Neuronal stem cell (in vitro differentiated cells): ENCODE measurements at places on chromosomes 1 and 21.

- no peak for DNase-seq
Observed at GRCh38 chr1:29642519-29642918, 406.2 kb downstream of the PTPRU start.

DNA sequence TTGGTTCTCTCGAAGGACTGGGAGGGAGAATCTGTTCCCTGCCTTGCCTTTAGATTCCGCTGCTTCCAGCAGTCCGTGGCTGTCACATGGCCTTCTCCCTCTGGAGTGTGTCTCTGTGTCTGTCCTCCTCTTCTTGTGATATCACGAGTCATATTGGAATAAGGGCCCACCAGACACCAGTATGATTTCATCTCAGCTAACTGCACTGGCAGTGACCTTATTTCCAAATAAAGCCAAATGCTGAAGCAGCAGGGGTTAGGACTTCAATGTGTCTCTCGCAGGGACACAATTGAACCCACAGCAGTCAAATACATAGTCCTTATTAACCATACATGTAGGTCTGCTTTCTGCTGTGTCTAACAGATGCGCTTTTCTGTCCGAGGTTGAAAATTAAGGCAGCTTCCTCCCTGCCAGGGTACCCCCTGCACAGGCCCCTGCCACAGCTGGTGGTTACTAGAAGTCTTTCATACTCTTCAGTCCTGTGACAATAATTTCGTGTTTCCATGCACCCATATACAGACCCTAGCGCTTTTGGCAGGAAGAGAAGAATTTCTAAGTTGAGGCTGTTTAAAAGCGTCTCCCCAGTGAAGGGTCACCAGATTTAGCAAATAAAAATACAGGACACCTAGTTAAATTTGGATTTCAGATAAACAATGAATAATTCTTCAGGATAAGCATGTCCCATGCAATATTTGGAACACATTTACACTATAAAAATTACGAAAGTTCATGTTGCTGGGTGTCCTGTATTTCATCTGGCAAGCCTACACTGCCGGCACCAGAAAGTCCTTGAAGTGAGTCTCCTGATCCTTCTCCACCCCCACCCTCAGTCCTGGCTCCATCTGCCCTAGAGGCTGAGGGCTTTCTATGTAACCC, 182.1 kb downstream of the ETS2 start:
- no peak for DNase-seq

DNA sequence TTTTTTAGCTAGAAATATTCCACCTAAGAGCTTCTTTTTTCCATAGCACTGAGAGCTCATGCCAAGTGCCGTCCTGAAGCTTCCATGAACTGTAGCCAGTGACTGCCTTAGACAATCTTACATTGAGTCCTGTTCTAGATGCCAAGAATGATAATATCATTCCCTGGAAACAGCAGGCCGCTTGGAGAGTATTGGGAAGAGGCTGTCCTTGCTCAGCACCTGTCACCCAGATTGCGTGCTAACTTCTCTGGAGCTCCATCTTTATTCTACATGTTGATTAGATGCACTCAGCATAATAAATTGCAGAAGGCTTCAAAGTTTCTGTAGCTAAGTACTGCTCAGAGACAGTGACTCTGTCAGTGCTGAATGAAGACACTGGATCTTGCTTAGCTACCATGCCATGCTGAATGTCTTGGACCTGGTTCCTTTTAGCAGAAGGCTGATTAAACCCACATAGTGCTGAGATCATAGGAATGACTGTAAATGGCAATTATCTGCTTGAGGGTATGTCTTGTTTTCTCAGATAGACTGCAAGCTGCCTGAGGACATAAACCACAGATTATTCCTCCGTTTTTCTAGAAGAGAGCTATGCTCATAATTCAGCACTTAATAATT, 83.1 kb upstream of the IRF2BP2 start:
- no peak for DNase-seq

DNA sequence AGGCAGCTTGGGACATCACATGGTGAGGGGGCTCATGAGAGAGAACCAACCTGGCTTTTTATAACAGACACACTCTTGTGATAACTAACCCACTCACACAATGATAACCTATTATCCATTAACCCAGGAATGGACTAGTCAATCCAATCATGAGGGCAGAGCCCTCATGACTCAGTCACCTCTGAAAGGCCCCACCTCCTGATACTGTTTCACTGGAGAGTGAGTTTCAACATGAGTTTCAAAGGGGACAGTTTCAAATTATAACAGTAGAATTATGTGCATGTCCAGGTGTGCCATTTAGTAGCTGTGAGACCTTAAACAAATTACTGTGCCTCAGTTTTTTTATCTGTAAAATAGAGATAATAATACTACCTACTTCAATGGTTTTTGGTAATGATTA, 47.6 kb upstream of the PPP2R5A start:
- no peak for DNase-seq

DNA sequence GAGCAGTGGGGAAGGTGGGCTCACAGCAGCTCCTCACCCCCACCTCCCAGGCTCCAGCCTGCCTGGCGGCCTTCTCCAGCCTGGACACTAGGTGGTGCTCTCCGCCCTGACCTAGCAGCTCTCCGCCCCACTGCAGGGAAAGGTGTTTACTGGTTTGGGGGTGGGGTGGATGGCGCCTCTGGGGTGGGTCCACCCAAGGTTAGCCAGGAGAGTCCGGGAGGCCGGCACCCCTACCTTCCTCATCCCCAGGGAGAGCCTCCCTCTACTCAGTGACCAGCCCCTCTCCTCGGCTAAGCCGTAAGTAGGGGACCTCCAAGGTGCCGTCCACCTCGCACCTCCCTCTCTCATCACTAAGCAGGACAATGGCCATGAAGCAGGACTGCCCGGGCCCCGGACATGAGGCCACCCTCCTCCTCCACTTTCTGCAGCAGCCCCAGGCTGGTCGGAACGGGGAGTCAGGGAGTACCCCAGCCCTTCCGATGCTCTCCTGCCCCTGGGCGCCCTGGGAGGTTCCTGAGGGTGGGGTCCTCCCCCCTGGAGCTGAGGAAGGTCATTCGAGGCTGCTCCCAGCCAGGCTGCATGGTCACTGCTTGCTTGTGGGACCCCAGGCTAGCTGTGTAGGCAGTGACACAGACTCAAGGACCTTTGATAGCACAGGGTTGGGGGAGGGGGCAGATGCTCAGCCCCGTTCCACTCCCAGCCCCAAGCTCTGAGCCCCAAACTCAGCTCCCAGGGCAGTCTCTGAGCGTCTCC, 101.4 kb upstream of the VAMP3 start:
- DNase-seq = no peak

- no peak for DNase-seq
Observed at GRCh38 chr1:195105773-195106172, 1502.5 kb downstream of the KCNT2 start.

DNA sequence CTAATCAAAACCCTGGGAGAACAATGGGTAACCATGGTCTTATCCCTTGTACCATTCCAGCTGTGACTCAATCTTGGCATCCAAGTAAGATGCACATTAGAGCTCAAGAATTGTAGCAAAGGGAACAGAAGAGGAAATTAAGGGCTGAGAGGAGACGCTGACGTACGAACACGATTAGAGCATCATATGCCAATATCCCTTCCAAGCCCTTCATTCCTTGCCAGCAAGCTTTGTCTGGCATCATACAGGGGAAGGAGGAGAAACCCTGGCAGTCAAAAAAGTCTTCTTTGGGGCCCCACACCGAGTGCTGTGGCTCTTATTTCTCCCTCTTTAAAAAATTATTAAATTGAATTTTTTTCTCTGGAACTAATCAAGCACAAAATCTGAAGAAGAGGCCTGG, 120.9 kb downstream of the ASTN1 start:
- DNase-seq = no peak

DNA sequence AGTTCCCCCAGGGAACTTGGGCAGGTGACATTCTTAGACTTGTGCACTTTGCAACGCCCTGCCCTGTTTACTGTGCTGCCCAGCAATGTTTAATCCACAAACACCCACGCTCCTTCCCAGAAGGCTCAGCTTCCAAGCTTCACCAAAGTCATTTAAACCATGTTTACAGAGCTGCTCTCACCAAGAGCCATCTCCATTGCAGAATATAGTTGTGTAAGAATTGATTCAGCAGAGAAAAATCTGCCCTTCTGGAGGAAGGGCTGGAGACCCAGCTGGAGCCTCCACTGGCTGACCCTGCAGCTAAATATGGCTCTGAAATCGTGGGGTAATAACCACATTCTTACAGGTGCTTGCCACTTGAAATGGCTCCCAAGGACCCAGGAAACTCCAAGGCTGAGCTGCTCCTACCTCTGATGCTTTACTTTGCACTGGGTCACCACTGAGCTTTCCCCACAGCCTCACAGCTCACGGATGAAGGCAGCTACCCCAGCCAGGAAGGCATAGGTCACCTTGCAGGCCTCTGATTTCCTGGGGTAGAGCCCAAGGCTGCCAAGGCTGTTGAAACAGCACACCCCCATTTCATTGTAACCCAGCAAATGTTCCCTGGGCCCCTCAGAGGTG, 8.7 kb downstream of the CAPN2 start:
- DNase-seq = no peak
